ENCODE measurements at places on chromosomes 13 and 19. TPM values are rescaled to one million over a fixed set of nuclear protein-coding genes. Genes with fewer than 3 reads are reported as not detected.

NCR1 gene
- not detected for total RNA-seq

DNA sequence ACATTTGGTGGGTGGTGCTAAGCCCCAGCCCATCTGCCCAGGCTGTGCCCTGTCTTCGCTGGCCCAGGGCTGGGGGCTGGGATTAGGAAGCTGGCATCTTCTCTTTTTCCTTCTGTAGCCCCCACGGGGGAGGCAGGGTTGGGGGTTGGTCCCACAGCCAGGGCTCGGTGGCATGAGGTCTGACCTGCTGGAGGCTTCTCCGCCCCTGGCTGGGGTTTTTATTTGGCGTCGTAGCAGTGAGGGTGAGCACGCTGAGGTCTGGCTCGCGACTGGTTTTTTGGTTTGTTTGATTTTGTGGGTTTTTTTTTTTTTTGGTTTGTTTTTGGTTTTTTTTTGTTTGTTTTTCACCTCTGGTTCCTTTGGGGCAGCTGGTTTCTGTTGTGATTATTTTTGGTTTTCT is 14.7 kb downstream of the ZNF574 start:
- no peak for DNase-seq

GRCh38 chr13:33108620-33109019 is 92.4 kb downstream of the KL start:
- no peak for DNase-seq

GRCh38 chr13:26991508-26992181 is 180.0 kb downstream of the USP12 start:
- no peak for DNase-seq

GRCh38 chr13:47110833-47111240 is 214.0 kb upstream of the HTR2A start:
- DNase-seq = no peak

Data from epithelial cell of proximal tubule (primary cell).